ENCODE measurements at places on chromosomes 5 and 9.

GRCh38 chr9:92611621-92612285 is 58.2 kb downstream of the IPPK start:
- H3K27me3 ChIP-seq = no peaks in the 10 kb centered on the region
- no peak for DNase-seq
- no peak overlapping the region for H3K27ac ChIP-seq
- peaks cover 59% of the 10 kb centered on the region for H3K36me3 ChIP-seq
- H3K4me1 ChIP-seq = peaks cover 48% of the 10 kb centered on the region
- H3K4me3 ChIP-seq = no peak overlapping the region

- H3K4me1 ChIP-seq = peaks cover 10% of the 10 kb centered on the region
- peaks cover 41% of the 10 kb centered on the region for H3K27me3 ChIP-seq
- no peak overlapping the region for H3K4me3 ChIP-seq
- H3K36me3 ChIP-seq = no peaks in the 10 kb centered on the region
- no peak overlapping the region for H3K27ac ChIP-seq
- no peak for DNase-seq
Observed at GRCh38 chr9:131012396-131012917, 3.5 kb downstream of the LAMC3 start.

DNA sequence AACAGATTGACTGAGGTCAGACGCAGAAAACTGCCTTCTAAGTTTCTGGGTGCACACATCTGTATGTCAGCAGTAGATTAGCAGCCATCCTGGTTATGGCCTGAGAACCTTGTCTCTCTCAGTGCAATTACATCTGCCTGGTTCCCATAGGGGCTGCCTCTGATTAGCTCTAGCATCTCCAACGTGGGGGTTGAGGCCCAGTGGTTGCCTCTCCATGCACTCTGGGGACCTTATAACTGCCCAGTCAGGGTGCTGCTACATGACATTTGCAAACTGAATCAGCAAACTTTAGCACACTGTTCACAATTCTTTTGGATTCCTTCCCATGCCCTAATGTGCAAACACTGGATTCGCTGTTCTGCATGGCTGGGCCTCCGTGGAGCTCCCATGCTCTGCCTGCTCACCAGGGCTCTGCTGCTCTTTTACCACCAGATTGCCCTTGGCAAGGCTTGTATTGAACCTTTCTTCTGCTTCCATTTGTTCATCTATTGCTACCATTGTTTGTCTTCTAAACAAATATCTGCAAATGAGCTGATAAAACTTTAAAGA is 36.2 kb downstream of the SNX18 start:
- peak; percentile 53 for DNase-seq
- no peak overlapping the region for H3K27ac ChIP-seq
- no peak overlapping the region for H3K4me3 ChIP-seq
- peaks cover 20% of the 10 kb centered on the region for H3K4me1 ChIP-seq
- H3K36me3 ChIP-seq = no peaks in the 10 kb centered on the region

GRCh38 chr5:53991942-53992341 is 318.4 kb downstream of the ARL15 start:
- H3K4me1 ChIP-seq = no peaks in the 10 kb centered on the region
- H3K27me3 ChIP-seq = no peaks in the 10 kb centered on the region
- DNase-seq = no peak
- H3K4me3 ChIP-seq = no peak overlapping the region

DNA sequence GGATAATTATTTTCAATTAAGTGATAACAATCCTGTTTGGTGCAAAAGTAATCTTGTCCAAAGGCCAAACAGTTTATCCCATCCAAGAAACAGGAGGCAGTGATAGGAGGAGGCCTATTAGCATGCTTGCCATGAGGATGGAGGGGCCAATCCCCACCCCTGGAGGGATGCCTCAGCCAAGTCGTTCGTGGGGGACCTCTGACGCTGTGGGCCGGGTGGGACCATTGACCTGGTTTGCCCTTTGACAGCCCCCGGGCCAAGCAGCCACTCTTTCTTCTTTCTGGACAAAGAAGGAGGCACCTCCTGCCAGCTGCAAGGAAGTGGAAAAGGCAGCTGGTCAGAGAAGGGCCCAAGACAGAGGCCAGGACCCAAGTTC is 39.5 kb upstream of the GRHPR start:
- H3K36me3 ChIP-seq = no peaks in the 10 kb centered on the region
- H3K4me1 ChIP-seq = no peaks in the 10 kb centered on the region
- no peak for DNase-seq

DNA sequence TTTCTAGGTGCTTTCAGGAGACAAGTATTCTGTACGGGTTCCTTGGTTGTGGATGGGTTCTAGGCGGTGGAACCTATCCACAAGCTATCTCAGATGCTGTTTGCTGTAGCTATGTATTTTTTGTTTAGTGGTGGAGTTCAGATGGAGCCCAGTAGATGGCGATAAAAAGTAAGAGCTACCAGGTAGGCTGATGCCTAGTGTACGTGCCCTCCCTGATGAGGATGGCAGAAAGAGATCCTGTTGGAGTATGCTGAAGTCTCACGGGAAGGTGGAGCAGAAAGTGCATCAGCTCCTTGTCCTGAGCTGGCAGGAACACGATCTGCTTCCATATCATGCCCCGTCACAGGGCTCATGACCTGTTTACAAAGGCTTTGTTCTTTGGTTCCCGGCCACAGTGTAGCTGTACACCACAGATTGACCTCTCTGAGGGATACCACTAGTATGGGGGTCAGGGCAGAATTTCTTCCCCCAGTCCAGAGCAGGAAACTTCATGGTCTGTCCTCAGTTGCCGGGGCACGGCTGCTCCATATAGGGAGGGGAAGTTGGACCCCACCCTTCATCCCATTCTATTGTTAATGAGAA is 12.6 kb upstream of the UGT3A2 start:
- H3K36me3 ChIP-seq = no peaks in the 10 kb centered on the region
- H3K27ac ChIP-seq = no peak overlapping the region
- no peaks in the 10 kb centered on the region for H3K4me1 ChIP-seq
- DNase-seq = peak; percentile 78

- no peaks in the 10 kb centered on the region for H3K27me3 ChIP-seq
- DNase-seq = no peak
- peaks cover 14% of the 10 kb centered on the region for H3K36me3 ChIP-seq
- H3K4me1 ChIP-seq = peaks cover 86% of the 10 kb centered on the region
Observed at GRCh38 chr9:94169968-94170367, 85.7 kb downstream of the PTPDC1 start.

- DNase-seq = no peak
- H3K4me1 ChIP-seq = peaks cover 25% of the 10 kb centered on the region
- no peaks in the 10 kb centered on the region for H3K36me3 ChIP-seq
- H3K27me3 ChIP-seq = peaks cover 25% of the 10 kb centered on the region
- no peak overlapping the region for H3K4me3 ChIP-seq
- no peak overlapping the region for H3K27ac ChIP-seq
Observed at GRCh38 chr9:121596515-121596914, 54.9 kb upstream of the DAB2IP start.

DNA sequence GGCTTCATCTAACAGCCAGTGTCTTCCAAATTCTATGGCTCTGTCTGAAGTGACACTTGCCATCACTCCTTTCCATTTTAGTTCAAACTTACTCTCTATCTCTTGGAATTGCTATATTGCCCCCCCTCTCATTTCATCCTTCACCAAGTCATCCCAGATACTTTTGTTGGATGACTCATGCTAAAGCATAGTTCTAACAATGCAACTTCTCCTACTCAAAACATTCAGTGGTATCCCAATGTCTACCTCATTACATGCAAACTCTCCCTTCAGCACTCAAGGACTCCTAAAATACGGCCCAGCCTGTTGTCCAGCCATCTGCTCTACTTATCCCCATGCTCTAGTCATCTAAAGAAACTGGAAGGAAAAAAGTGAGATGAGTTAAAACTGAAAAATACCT is 171.6 kb downstream of the RASEF start:
- H3K36me3 ChIP-seq = no peaks in the 10 kb centered on the region
- no peaks in the 10 kb centered on the region for H3K4me1 ChIP-seq
- H3K27me3 ChIP-seq = no peaks in the 10 kb centered on the region
- H3K4me3 ChIP-seq = no peak overlapping the region
- no peak for DNase-seq
- H3K27ac ChIP-seq = no peak overlapping the region

DNA sequence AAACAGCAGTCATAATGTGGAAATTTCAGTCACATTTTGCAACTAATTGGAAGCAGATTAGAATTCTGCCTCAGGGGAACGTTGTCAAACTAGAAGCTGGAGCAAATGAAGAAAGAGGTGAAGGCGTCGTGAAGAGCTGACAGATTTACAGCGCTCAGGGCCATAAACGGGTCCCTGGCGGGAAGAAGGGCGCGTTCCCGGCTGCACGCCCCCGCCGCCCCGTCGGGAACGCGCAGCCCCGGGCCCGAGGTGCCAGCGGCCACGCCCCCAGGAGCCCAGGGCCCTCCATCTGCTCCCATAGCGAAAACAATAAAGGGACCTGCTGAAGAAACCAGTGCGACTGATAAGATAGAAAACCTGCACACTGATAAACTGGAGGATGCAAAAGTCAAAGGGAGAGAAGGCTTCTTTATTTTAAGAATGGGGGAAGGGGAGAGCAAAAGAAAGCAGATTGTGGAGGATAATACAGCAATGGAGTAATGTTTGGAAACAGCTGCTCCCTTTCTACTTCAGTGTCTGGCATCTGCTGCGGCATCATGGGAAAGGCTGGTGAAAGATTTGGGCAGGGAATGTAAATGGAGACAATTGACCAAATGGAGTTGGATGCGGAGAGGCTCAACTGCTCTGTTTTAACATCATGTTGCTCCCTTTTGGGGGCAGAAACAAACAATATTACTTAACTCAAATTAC is 11.1 kb downstream of the ZNF608 start:
- peaks cover 98% of the 10 kb centered on the region for H3K4me1 ChIP-seq
- H3K4me3 ChIP-seq = peak overlapping the region; percentile 40
- no peaks in the 10 kb centered on the region for H3K36me3 ChIP-seq
- no peaks in the 10 kb centered on the region for H3K27me3 ChIP-seq

GRCh38 chr9:92100237-92100911 is 14.8 kb downstream of the SPTLC1 start:
- H3K27me3 ChIP-seq = no peaks in the 10 kb centered on the region
- H3K4me3 ChIP-seq = no peak overlapping the region
- H3K36me3 ChIP-seq = peaks cover 30% of the 10 kb centered on the region
- no peak for DNase-seq

DNA sequence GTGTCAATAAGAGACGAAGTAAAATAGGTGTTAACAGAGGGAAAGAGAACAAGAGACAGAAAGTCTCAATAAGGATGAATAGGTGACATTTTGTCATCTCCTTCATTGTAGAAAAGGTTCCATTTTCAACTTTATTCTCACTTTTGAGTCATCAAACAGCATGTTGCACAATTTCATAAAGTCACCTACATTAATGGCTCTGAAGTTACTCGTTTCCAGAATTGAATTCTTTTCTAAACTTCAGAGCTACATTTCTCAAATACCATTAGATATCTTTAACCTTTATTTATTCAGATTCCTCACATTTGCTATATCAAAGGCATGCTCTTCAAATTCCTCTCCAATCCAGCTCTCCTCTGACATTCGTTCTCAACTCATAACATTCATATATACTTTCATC is 13.1 kb downstream of the ADAMTS6 start:
- no peaks in the 10 kb centered on the region for H3K27me3 ChIP-seq
- H3K4me3 ChIP-seq = no peak overlapping the region
- H3K36me3 ChIP-seq = no peaks in the 10 kb centered on the region
- no peaks in the 10 kb centered on the region for H3K4me1 ChIP-seq
- H3K27ac ChIP-seq = no peak overlapping the region

GRCh38 chr9:31355159-31355882 is 1029.1 kb upstream of the ACO1 start:
- no peaks in the 10 kb centered on the region for H3K27me3 ChIP-seq
- no peaks in the 10 kb centered on the region for H3K36me3 ChIP-seq
- no peaks in the 10 kb centered on the region for H3K4me1 ChIP-seq
- no peak overlapping the region for H3K27ac ChIP-seq

DNA sequence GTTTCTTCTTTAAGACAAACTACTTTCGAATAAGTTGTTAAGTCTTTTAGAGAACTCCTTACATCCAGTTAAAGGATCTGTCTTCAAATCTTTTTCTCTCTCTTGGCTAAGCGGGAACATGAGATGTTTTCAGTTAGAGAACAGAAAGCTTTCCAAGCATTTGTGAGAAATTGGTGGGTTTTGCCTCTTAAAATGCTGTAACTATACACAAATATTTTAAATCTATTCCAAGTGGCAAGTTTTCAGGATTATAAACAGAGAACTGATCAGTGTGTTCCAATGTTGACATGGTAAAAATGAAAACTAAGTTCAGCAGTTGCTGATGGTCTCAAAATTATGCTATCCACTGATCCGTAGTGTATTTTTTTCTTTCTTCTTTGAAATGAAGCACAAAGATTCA is 100.4 kb downstream of the EBF1 start:
- DNase-seq = no peak
- no peaks in the 10 kb centered on the region for H3K27me3 ChIP-seq
- no peak overlapping the region for H3K4me3 ChIP-seq
- no peaks in the 10 kb centered on the region for H3K36me3 ChIP-seq

DNA sequence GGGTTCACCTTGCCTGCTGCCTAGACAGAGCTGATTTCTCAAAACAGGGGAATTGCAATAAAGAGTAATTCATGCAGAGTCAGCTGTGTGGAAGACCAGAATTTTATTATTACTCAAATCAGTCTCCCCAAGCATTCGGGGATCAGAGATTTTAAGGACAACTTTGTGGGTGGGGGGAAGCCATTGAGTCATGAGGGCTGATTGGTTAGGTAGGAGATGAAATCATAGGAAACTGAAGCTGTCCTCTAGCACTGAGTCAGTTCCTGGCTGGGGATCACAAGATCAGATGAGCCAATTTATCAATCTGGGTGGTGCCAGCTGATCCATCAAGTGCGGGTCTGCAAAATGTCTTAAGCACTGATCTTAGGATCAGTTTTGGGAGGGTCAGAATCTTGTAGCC is 159.1 kb upstream of the MAP1B start:
- no peaks in the 10 kb centered on the region for H3K4me1 ChIP-seq
- no peaks in the 10 kb centered on the region for H3K36me3 ChIP-seq
- H3K4me3 ChIP-seq = no peak overlapping the region
- H3K27me3 ChIP-seq = no peaks in the 10 kb centered on the region
- DNase-seq = no peak
- no peak overlapping the region for H3K27ac ChIP-seq

- H3K36me3 ChIP-seq = no peaks in the 10 kb centered on the region
- no peak for DNase-seq
- H3K27ac ChIP-seq = no peak overlapping the region
- H3K4me3 ChIP-seq = no peak overlapping the region
- H3K4me1 ChIP-seq = no peaks in the 10 kb centered on the region
- no peaks in the 10 kb centered on the region for H3K27me3 ChIP-seq
Observed at GRCh38 chr9:11794984-11795383, 898.2 kb upstream of the TYRP1 start.

GRCh38 chr5:178119915-178120606 is 6.7 kb downstream of the N4BP3 start:
- no peak overlapping the region for H3K4me3 ChIP-seq
- H3K27ac ChIP-seq = no peak overlapping the region
- peaks cover 4% of the 10 kb centered on the region for H3K36me3 ChIP-seq

DNA sequence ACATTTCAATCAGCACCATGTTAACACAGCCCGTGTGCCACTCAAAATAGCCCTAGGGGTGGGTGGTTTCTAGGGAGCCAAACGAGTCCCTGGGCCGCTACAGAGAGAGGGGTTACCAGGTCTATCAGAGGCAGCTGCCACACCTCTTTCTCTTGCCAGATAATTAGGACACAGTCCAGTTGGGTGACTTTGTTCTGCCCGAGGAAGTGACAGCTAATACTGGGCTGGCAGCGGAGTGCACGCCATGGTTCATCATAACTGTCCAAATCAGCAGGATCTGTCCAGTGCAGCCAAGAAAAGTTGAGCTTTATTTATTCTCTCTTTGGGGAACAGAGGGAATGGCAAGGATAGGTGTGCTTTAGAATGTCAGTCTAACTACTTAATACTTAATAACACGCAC is 583.8 kb downstream of the BRINP1 start:
- H3K27ac ChIP-seq = no peak overlapping the region
- no peaks in the 10 kb centered on the region for H3K36me3 ChIP-seq
- H3K4me3 ChIP-seq = no peak overlapping the region
- DNase-seq = no peak
- no peaks in the 10 kb centered on the region for H3K27me3 ChIP-seq
